Stimulated activated memory B cell treated with anti-CD40 and anti-IgM and Interleukin-4, amounts not matched to agents 10 μg/mL and 1 μg/mL and 100 μg/mL, for 72 hours (primary cell): ENCODE measurements at places on chromosomes 7 and 10.

DNA sequence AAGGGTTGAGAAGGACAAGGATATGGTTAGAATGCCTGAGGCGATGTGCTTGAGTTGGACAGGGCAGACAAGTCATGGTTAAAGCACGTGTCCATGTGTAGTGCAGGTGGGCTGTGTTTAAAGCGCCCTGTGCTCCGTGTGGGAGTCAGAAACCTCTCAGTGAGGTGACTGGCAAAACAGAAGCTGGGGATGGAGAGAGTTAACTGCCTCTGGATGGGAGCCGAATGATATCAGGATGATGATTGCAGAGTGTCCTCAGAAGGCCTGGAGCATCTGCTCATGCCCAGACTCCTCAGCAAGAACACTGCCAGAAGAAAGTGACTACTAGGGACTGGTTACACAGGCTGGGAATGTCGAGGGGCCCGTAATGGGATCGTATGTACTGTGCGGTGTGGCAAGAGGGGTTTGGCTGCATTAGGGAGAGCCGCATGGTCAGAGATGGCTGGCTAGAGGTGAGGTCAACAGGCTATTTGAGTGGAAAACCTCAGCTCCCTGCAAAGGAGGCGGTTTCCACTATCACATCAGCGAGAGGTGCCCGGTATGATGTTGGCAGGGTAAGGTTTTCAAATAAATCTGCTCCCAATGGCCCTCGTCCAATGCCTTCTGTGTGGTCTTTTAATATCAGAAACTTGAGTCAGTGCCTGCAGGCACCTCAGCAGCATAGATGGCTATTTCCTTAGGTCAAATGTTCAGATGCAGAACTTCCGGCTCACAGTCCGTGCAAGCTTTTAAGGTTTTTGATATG, 26.1 kb upstream of the MRC1 start:
- H3K36me3 ChIP-seq, result no peaks in the 10 kb centered on the region
- peaks cover 15% of the 10 kb centered on the region for H3K27me3 ChIP-seq
- no peaks in the 10 kb centered on the region for H3K4me1 ChIP-seq
- no peak overlapping the region for H3K4me3 ChIP-seq
- H3K27ac ChIP-seq, result no peak overlapping the region

DNA sequence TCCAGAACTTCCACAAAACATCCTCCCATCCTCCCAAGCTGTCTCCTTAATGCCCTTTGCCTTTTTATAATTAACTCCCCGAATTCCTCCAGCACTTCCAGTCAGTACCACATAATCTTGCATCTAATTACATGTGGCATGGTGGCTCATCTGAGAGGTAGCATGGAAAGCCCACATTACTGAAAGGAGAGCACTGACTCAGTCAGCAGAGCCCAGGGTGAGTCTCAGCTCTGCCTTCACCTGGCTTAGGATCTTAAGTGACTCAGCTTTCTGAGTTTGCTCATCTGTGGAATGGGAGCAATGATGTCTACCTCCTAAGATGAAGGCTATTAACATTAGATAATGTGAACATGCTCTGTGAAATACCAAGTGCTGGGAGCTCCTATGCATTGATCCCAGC, 433.9 kb downstream of the SORCS3 start:
- H3K27me3 ChIP-seq, result no peaks in the 10 kb centered on the region
- no peak for ATAC-seq
- no peaks in the 10 kb centered on the region for H3K36me3 ChIP-seq
- H3K4me3 ChIP-seq, result no peak overlapping the region
- no peak overlapping the region for H3K27ac ChIP-seq

- H3K4me3 ChIP-seq, result no peak overlapping the region
- H3K4me1 ChIP-seq, result peaks cover 9% of the 10 kb centered on the region
- no peak for ATAC-seq
- no peak overlapping the region for H3K27ac ChIP-seq
- H3K36me3 ChIP-seq, result no peaks in the 10 kb centered on the region
Measured at GRCh38 chr10:73079779-73080541, 16.7 kb downstream of the P4HA1 start.

DNA sequence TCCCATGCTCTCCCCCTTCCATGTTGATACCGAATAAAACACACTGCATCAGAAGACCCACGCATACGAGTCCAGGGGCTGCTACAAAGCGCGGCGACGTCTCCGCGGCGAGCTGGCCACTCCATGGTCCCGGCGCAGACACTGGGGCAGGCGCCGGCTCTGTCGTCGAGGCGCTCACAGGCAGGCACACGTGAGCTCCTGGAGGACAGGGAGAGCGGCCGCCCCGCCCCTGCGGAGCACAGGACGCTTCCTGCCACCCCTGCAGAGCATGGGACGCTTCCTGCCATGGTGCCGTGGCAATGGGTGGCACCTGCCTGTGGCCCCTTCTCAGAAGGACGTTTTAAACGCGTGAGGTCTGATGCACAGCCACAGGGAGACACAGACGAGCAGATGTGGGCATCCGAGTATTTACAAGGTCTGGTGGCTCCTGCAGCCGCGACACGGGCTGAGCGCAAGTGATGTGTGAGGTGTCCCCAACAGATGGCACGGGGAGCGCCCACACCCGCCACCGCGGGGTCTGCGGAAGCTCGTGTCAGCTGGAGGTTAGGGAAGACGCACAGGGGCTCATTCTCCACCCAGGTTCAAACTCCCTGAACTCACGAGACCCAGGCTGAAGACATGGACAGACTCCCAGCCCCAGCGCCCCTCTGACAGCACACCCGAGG, 21.4 kb upstream of the GPR146 start:
- ATAC-seq, result peak; percentile 76
- H3K4me1 ChIP-seq, result peaks cover 73% of the 10 kb centered on the region
- peak overlapping the region; percentile 78 for H3K4me3 ChIP-seq
- peak overlapping the region; percentile 89 for H3K27ac ChIP-seq
- no peaks in the 10 kb centered on the region for H3K27me3 ChIP-seq
